Activated CD4-positive, CD25-positive, alpha-beta regulatory T cell (primary cell): ENCODE measurements at places on chromosomes 1 and 21.

- DNase-seq, result no peak
Observed at GRCh38 chr1:62295921-62296491, 23.2 kb downstream of the KANK4 start.

DNA sequence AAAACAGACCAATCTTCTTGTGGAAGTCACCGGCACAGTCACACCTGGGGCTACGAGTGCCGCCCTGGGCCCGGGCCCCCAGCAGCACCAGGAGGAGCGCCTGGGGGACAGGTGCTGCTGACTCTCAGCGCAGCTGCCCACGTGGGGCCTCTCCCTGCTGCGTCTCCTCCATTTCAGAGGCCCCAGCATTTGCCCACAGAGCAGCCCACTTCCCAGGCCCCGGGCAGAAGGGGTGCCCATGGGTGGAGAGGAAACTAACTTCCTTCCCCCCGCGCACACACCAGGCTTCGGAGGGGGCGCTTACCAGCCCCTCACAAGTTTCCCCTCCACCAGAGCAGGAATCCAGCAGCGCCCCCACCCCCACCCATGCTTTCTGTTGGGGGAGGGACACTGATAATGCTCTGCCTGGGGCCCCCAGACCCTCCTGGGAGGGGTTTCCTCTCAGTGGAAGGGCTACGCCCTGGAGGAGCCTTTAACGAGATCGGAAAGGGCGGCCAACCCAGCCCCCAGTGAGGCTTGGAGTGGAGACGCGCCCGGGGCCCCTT is 440 bp downstream of the TNFRSF25 start:
- peak; percentile 21 for DNase-seq

- DNase-seq, result peak; percentile 4
Observed at GRCh38 chr1:11550664-11551283, 71.8 kb downstream of the DISP3 start.

DNA sequence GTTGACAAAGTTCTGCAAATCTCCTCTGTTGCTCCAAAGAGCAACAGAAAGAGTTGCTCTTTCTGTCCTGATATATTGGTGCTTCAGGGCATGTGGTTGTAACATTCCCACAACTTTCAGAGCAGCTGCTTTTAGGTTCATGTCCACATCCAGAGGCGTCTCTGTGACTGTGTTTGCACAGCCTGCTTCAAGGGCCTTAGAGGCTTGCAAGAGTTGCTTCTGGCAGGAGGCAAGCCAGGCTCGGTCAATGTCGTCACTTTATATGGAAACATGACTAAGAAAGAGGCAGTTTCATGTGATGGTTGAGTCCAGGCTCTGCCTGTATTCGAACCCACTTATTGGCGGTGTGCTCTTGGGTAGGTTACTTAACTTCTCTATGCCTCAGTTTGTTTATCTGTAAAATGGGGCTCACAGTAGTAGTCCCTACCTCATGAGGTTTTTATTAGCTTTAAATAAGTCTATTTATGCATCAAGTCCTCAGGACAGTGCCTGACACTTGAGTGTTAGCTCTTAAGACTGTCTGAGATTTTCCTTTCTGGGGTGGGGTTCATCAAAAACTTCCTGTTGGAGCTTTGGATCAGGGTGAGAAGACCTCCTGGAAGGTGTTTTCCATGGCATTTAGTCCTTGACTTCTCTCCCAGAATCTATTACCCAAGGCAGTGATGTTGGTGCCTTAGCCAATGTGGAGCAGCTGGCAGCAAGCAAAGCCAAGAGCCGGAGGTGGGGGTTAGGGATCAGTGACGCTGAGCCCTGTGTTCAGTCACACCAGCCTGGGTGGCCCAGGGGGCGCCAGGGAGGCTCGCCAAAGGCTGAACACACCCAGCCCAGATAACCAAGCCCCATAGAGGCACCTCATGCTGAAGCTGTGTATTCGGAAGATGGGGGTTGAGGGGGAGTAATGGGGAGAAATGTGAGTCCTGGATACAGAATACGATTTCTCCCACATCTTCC is 18.9 kb downstream of the LHX4 start:
- DNase-seq, result no peak

DNA sequence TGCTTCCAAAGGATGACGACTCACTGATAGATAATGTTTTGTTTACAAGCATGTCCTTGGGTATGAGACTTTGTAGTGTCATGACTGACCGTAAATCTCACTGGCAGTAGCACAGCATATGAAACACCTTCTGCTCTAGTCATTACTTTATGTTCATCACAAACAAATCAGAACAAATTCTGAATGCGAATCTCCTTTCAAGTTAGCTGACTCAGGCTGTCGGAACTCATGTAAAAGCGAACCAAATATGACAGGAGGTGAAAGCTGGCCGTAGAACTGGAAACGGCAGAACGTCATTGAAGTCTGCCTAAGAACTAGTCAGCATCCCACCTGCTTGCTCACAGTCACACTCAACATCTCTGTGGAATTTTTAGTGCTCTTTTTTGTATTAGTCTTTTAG is 143.9 kb downstream of the RGS7 start:
- DNase-seq, result no peak

GRCh38 chr1:170044187-170044586 is 30.3 kb downstream of the KIFAP3 start:
- DNase-seq, result no peak

GRCh38 chr1:78054972-78055371 is 9.2 kb downstream of the GIPC2 start:
- DNase-seq, result no peak

DNA sequence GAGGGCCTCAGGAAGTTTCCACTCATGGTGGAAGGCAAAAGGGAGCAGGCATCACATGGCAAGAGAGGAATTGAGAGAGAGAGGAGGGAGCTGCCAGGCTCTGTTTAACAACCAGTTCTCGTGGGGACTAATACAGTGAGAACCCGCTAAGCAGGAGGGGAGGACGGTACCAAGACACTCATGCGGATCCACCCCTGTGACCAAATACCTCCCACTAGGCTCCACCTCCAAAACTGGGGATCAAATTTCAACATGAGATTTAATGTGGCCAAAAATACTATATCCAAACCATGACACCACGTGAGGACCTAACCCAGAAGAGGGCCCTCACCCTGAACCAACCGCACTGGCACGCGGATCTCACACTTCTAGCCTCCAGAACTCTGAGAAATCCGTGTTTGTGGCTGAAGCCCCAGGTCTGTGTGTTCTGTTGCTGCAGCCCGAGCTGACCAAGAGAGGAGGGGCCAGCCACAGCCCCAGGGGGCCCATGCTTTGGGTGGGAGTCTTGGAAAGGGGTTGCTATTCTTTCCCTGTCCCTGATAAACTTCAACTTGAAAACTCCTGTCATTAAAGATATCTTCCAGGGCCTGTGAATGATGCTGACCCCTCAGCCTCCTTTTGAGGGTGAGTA is 32.0 kb downstream of the TRIM67 start:
- DNase-seq, result no peak

GRCh38 chr1:27142464-27142863 is 12.5 kb downstream of the SLC9A1 start:
- no peak for DNase-seq

DNA sequence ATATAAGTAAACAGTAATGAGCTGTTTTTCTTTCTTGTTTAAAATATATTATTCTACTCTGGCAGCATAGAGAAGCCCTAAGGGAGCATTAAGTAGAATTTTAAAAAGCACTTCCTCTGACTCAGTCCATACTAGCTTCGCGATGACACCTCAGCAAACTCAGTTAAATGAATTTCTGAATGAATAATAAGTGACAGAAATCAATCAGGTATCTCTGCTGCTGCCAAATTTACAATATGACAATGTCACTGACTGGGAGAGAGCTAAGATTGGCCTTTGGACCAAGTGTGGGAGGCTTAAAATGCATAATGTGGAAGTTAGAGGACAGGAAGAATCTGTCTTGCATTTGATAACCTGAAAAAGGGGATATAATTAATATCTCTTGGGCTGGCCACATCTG is 296.1 kb downstream of the HHIPL2 start:
- DNase-seq, result no peak

- DNase-seq, result no peak
Observed at GRCh38 chr1:226722240-226722900, 16.7 kb downstream of the ITPKB start.

GRCh38 chr1:95098196-95098595 is 19.0 kb upstream of the TLCD4 start:
- DNase-seq, result no peak

DNA sequence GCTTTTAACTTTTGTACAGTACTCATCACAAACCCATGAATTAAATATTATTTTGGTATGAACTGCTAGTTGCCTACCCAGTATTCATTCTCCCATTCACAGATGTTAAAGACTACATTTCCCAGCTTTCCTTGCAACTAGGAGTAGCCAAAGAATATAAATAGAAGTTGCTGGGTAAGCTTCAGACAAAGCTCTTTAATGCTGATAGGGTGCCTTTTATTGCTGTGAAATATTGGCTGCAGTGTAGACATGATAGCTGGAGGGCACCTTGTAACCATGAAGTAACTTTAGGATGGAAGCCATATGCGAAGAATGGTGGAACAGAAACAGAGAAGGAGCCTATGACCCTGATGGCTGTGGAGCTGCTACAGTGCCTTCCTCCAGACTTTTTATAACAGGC is 16.7 kb downstream of the JUN start:
- DNase-seq, result no peak
